ENCODE measurements at places on chromosomes 6 and 20.

DNA sequence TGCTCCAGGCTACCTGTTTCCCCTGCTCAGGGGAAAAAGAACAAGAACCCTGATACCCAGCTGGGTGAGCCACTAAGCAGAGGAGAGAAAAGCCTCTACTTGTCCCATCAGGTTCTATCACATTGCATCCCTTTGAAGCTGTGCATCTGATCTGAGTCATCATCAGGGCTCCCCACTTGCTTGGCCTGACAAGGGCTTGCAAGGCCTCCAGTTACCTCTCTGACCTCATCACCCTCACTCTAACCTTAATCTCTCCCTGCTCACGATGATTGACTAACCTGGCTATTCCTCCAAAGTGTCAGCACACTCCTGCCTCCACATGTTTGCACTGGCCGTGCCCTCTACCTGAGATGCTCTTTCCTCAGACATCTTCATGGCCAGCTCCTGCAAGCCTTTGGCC lies 309.5 kb upstream of the CHD6 start:
- no peak for DNase-seq

GRCh38 chr20:45818239-45818638 lies 5.8 kb downstream of the UBE2C start:
- no peak for DNase-seq

DNA sequence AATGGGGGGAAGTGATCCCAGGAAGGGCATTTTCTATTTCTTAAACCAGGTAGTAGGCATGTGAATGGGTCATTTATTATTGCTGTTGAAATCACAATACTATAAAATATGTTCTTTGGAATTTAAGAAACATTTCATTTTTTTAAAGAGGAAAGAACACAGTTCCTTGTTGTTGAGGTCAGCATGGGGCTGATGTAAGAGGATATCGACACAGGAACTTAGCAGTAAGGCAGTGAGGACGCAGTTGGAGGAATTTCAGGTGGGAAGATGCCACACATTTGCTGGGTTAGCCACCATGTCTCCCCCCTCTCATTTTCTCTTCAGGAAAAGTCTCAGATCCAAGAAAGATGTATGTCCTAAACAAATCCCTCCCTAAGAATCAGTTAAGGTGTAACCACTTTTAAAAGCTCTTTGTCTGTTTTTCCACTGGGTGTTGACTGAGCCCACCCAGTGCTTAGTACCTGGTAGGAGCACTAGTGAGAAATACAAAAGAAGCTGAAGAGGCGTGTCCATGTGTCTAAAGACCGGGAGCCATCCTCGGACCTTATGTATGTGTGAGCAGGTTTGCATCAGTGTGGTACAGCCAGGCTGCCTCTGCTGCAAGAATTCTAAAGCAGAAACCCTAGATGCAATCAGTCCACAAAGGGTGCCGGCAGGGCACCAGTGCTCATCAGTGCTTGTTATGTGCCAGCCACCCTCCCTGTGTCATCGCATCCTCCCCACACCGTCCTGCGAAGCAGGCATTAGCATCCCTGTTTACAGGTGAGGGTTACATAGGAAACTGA lies 98.9 kb downstream of the TCP11 start:
- DNase-seq, result no peak

DNA sequence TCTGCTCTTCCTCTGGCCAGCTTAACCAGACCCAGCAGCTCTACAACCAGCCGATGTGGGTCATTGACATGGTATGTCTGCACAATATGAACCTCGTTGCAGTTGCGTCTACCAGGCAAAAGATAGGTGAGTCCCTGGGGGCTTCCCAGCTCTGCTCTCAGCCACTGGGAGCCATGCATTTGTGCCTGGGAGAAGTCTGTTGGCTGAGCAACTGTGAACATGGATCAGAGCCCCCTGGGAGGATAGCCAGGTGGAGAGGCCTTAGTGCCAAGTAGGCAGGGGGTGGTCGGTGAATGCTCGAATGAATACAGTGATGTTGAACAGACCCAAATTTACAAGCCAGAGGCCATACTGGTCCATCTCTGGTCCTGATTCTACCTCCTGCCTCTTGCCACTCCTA lies 30.6 kb downstream of the EFCAB8 start:
- DNase-seq, result no peak

DNA sequence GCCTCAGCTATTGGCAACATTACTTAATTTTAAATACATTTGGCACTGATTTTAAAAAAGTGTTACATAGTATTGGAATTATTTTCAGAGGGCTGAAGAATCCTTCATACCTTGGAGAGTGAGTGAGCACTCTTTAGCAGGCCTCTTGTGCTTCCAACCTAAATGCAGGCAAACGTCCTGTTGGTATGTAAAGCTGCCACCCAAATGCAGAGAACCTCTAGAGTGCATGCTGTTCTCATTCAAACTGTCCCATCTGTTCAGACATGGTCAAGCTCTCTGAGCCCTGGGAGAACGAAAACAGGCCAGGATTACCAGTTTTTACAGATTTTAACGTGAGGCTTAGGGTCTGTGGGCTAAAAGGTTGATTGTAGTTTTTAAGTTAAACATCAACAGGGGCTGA lies 378.0 kb upstream of the FLRT3 start:
- DNase-seq, result no peak

DNA sequence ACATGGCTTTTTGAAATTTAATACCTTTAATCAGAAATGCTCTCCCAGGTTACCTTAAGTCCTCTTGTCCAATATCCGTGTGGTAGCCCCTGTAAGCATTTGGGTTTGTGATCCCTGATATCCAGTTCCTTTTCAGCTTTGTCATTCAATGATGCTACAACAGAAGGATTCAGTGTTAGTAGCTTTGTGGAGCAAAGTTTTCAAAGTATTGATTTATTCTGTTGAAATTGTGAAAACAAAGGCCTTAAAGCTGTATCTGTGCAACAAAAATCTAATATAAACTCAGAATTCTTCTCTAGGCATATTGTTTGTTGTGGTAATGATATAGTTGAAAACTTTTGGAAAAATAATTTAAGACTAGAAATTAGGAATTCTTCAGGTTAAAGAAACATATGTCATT lies 91.9 kb downstream of the ADGRB3 start:
- DNase-seq, result no peak

DNA sequence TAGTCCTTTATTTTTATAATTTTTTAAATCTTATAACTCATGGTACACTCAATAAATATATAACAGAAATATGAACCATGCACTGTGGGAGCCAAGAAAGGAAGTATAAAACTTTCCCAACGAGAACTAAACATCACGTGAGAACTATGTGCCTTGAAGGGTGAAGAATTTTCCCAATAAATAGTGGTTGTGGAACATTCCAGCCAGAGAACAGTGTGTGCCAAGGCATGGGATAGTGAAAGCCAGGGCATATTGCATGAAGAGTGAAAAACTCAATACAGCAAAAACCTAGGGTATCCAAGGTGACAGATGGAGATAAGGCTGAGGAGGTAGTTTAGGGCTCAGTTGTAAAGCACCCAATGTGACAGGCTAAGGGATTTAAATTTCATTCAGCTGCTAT lies 86.1 kb downstream of the SIM1 start:
- no peak for DNase-seq

DNA sequence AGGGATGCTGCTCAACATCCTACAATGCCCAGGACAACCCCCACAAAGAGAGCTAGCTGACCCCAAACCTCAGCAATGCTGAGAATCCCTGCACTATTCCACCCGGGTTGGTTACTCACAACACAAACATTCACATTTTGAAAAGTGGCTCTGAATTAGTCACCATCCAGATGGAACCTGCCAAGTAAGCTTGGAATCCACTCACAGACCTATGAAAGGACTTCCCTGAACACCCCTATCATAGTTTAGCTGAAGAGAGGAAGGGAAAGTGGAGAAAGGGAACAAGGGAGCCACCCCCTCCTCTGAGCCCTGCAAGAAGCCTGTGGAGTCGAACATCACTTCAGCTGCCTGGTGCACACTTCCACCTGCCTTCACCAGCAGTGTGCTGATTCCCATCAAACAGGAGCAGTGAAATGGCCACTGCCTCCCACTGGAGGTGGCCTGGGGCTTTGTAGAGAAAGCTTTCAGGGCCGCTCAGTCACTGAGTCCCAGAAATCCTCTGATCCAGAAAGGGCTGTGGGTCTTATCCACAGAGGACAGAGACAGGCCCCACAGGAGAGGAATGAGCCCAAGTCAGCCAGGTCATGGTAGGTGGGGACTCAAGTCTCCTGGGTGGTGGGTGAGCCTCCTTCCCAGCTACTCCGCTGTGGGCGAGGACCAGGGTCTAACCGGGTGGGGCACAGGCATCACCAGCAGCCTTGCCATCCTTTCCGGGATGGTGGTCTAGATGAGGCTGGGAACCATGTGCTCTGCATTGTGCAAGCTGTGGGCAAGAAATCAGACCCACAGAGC lies 203.7 kb downstream of the SYNDIG1 start:
- DNase-seq, result no peak
